ENCODE measurements at places on chromosomes 1 and 21.

DNA sequence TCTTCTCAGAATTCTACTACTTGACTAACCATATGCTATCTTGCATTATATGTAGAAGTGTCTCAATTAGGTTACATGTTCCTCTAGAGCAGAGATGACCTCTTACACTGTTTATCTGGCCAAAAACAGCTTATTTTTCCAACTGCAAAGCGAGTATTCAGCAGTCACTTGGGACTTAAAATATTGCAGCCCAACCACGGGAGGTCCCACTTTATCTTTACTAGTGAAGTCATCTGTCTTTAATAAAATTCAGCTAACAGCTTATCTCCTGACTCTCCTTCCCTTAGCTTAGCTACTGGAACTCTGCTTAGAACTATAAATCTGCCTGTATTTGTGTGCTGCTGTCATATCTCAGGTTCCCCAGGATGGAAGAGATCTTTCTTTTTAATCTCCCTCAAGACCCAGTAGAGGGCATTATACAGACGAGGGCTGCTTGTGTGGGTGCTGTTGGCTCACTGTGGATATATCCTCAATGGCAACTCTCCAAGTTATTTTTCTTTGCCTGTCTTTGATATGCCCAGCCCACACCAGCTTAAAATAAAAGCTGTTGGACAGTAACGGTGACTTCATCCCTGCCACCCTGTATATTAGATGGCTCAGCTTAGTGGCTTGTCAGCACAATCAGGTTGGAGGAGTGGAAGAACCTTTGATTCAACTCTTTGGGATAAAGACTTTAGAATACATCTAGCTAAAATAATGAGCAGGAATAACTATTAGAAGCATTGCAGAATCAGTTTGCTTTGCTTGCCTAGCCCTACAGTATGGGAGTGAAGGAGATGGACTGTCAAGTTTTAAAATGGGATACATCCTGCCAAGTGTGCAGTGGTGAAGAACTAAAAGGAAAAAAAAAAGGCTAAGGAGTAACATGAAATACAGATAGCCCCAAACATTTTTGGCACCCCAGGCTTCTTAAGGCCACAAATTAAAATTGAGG, 9.6 kb downstream of the ENSA start:
- no peaks in the 10 kb centered on the region for H3K4me1 ChIP-seq
- H3K4me3 ChIP-seq: no peak overlapping the region
- no peak overlapping the region for H3K27ac ChIP-seq
- H3K36me3 ChIP-seq: no peaks in the 10 kb centered on the region
- H3K27me3 ChIP-seq: no peaks in the 10 kb centered on the region

GRCh38 chr1:63730211-63730610, 43.6 kb upstream of the ROR1 start:
- no peak overlapping the region for H3K27ac ChIP-seq
- no peaks in the 10 kb centered on the region for H3K27me3 ChIP-seq
- no peak for DNase-seq
- peaks cover 4% of the 10 kb centered on the region for H3K4me1 ChIP-seq
- H3K4me3 ChIP-seq: no peak overlapping the region

DNA sequence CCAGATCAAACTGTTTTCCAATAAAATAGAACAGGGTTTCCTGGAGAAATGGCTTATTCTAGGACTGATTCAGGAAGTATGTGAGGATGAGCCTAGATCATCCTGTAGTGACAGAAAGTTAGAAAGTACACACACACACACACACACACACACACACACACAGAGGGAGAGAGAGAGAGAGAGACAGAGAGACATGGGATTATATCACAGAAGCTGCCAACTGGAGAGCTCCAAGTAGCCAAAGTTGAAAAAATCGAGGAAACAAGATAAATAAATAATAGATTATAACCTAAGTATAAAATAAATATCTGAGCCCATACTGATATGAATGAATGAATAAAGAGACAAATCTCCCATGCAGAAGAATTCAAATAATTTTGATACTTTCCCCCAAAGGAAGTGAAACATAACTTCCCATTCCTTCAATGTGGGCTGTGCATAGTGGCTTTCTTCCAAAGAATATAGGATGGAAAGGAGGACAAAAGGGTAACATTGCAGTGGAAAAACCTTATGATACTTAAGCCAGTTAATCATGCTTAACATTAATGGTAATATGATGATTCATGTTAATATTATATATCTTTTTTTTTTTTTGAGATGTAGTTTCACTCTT, 171.6 kb downstream of the NTPCR start:
- no peaks in the 10 kb centered on the region for H3K27me3 ChIP-seq
- no peak overlapping the region for H3K27ac ChIP-seq
- no peaks in the 10 kb centered on the region for H3K36me3 ChIP-seq
- no peak overlapping the region for H3K4me3 ChIP-seq

DNA sequence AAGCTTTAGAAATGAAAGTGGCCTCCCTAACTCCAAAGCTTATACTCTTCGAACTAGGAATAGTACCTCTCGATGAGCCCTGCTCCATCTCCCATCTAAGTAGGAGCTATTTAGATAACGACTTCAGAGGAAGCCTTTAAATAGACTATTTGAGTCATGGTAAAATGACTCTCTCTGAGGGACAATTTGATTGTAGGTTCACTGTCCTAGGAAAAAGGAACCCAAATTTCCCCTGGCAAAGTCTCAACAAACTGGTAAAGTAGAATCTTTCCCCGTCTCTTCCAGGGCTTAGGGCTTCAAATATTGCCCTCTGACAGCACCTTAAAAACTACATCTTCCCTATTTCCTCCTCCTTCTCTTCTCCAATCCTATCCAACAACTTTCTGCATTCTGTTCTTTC, 2.0 kb upstream of the FCER1A start:
- no peaks in the 10 kb centered on the region for H3K27me3 ChIP-seq
- no peaks in the 10 kb centered on the region for H3K36me3 ChIP-seq
- H3K4me3 ChIP-seq: no peak overlapping the region
- H3K4me1 ChIP-seq: no peaks in the 10 kb centered on the region
- H3K27ac ChIP-seq: no peak overlapping the region

GRCh38 chr1:222168621-222169020, 379.3 kb downstream of the HHIPL2 start:
- DNase-seq: no peak
- H3K27me3 ChIP-seq: no peaks in the 10 kb centered on the region
- H3K36me3 ChIP-seq: no peaks in the 10 kb centered on the region
- no peak overlapping the region for H3K4me3 ChIP-seq
